Stimulated activated CD8-positive, alpha-beta memory T cell treated with anti-CD3 and anti-CD28 coated beads, Interleukin-4, amount 100 ng/mL, for 1 hour (primary cell): ENCODE measurements at places on chromosomes 2 and 18.

GRCh38 chr2:73852020-73852419, 23.3 kb downstream of the STAMBP start:
- DNase-seq = no peak

DNA sequence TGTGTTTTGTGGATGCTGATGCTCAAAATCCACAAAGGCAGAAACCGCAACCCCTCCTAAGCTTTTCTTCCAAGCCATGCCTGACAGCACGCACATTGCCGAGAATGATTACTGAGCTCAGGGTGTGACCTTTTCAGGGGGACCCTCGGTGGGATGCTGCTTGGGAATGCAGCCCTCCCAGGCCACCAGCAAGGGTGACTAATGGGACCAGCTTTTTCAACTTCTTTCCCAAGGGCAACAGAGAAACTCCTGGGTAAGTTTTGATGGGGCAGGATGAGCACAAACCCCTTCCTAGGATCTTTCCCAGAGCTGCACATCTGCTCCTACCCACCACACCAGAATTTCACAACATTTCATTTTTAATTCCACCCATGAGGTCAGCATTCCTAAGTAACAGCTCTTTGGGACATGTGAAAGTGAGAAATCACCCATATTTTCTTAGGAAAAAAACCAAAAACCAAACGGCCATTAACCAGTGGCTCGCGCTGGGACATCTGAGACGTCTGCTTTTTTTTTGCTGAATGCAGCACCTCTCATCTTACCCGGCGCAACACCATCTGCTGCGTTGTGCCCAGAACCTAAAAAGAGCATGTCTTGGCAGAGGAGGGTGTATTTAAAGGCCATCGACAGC, 119.0 kb downstream of the ARL4C start:
- DNase-seq = no peak

- no peak for DNase-seq
These were observed 669.0 kb upstream of the CDH7 start for GRCh38 chr18:65081786-65082185.

DNA sequence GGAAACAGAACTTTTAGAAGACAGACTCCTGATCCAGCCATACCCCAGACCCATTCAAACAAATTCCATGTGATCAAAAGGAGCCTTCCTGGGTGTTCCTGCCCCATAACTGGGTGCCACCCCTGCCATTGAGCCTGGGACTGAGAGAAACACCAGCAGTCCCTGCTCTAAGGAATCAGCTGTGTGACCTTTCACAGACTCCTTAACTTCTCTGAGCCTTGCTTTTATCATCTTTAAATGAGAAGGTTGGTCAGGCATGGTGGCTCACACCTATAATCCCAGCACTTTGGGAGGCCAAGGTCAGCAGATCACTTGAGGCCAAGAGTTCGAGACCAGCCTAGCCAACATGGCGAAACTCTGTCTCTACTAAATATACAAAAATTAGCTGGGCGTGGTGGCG, 20.6 kb downstream of the CIDEA start:
- DNase-seq = no peak

GRCh38 chr2:216192181-216192580, 83.0 kb downstream of the XRCC5 start:
- no peak for DNase-seq

GRCh38 chr18:24488824-24489493, 28.5 kb downstream of the HRH4 start:
- no peak for DNase-seq

GRCh38 chr2:21467280-21467818, 343.6 kb downstream of the TDRD15 start:
- DNase-seq = no peak

- no peak for DNase-seq
These were observed 44.7 kb downstream of the PDK1 start for GRCh38 chr2:172600557-172601008.

DNA sequence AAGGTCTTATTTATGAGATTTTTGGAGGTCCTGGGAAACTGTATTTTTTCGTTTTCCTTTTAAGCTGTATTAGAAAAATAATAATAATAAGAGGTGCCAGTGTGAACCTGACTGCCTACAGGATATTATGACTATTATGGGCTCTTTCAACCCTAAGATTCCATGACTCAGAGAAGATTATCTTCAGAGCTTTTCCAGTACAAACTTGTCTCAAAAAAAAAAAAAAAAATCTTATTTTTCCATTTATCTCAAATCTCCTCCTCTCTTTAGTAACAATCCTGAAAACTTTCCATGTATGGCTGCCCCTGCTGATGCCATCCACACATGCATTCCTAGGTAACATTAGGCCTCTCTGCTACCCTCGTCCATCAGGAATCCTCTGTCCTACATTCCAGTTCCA, 36.7 kb upstream of the RPE start:
- DNase-seq = no peak

DNA sequence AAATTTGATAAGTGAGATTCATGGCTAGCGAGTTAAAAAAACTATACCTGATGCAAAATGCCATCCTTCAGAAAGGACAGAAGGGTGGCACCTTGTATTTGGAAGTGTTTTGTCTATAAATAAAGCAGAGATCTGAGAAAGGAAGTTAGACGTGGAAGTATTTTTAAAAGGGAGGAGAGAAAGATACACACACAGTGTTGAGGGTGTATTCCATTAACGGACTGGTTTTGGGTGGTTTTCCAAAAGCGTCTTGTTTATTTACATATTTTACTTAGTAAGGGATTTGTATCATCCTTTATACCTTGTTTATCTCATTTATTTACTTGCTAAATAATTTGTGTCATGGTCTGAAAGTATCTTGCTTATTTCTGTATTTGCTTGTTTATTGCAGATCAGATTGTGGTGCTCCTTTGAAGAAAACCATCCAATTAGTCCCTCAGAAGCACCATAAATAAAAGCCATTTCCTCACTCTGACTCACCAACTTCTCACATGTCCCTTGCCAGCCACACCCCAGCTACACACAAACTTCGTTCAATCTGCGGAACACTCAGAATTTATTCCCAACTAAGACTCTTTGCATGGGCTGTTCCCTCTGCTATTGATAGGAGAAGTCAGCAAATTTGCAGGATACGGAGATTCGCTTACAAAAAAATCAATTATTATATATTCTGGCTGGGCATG, 90.8 kb downstream of the FAM124B start:
- DNase-seq = no peak

DNA sequence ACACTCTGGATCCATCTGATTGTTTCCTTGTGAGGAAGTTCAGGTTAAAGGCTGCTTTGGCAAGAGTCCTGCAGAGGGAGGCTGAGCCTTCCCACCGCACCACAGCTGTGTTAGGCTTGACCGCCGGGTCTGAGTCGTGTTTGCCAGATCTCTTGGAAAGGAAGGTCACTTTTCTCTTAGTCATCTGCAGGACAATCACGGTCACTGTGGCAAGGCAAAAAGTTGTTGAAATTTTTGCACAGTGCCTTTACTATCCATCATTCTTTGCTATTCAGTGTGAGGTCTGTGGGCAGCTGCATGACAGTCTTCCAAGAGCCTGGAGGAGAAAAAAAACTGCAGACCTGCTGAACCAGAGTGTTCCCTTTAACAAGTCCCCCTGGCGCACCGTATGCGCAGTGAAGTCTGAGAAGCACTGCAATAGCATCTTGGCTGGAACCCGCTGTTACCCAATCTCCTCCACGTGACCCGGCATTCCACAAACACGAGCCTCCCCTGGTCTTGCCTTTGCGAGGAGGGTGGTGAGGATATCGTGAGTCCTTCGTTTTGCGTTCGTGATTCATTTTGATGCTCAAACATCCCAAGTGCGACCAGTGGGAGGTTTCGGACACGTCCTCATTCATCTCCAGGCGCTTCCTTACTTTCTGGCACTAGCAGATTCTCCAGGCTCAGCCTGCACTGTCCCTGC, 23.0 kb downstream of the BIN1 start:
- DNase-seq = no peak

DNA sequence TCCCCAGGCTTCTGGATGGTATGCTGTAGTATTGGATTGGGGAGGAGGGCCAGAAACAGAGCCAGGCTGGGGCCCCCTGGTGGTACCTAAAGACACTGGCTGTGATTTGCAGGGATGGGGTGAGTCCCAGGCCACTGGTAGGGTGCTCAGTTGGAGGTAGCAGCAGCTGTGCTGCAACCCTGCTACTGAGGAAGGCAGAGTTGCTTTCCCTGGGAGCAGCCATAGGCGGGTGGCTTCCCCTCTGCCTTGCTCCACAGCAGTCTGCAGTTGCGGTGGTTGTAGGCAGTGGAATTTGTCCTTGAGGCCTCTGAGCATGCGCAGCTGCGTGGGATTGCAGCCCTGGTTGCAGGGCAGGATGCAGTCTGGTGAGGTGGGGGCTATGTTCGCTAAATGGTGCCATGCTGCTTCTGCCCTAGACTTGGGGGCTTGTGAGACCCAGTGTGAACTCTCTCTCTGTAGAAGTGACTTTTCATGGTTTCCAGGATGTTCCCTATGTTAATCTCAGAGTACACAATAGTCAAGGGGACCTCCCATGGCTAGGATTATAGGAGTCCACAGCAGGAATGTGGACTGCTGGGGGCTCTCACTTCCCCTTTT, 443.5 kb downstream of the XIRP2 start:
- no peak for DNase-seq

DNA sequence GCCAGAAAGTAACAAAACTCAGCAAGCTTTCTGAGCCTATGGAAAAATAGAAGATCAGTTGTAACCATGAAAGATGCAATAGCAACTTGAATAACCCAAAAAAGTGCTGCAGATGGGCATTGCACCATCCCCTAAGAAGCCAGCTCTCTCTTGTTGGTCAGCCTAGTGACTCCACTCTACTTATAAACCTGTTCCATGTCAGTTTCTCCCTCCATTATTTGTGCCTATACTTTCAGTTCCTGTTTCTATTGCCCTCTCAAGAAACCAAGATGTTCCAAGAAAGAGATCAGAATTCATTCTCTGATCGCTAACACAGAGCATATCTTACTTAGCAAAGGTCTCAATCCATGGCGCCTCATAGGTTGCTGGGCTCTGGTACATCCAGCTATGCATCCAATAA, 170.3 kb upstream of the MAP2 start:
- no peak for DNase-seq

DNA sequence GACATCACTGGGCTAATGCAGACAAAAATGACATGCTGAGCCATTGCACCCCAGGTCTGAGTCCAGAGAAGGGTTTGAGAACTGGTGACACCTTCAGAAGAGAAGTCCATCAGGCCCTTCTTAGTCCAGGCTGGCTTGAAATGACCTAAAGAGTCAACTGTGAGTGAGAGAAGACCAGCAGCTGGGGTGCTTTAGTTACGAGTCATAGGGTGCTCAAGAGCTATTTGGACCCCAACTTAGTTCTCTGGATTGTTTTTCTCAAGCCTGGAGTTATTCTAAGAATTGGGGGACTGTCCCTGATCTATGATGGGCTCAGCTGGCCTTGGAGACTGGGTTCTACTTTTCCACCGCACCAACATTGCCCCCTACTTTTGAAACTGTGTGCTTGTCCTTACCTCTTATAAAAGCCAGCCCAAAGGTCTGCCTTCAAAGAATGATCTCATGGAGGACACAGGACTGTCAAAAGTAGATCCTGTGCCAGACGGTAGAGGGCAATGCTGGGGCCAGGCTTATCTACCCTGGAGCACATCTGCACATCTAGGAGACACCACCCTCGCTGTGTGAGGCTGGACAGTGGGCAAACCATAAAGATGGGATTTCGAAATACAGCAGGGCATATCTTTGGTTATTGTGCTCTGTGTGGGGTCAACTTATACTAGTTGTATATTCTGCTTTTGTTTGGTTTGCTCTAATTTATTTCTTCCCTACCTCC, 333.0 kb upstream of the SLC14A2 start:
- DNase-seq = no peak

DNA sequence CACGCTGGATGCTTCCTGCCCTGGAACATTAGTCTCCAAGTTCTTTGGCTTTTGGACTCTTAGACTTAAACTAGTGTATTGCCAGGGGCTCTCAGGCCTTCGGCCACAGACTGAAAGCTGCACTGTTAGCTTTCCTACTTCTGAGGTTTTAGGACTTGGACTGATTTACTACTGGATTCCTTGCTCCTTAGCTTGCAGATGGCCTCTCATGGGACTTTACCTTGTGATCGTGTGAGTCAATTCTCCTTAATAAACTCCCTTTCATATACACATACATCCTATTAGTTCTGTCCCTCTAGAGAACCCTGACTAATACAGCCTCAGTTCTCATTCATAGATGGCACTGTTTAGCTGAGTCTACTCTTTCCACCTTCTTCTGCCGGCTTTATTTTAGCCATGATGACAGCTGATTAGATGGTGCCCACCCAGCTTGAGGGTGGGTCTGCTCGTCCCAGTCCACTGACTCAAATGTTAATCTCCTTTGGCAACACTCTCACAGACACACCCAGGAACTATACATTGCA, 389.1 kb downstream of the NYAP2 start:
- no peak for DNase-seq

DNA sequence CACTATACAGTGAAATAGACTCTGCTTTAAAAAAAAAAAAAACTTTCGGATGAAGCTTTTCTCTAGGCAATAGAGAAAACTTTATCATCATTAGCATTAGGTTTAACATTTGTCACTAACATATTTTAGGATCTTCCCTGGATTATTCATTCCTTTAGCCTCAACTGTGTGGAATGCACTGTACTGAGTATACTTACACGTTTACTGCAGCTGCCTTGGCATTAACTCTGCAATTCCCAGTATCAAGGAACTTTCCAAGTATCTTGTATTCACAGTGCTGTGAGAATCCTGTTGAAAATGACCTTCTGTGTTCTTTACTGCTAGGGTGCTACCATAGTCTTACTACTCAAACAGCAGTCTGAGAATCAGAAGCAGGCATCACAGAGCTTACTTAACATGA, 328.2 kb upstream of the COL3A1 start:
- no peak for DNase-seq

- no peak for DNase-seq
These were observed 404.9 kb downstream of the CPS1 start for GRCh38 chr2:210961249-210961648.

DNA sequence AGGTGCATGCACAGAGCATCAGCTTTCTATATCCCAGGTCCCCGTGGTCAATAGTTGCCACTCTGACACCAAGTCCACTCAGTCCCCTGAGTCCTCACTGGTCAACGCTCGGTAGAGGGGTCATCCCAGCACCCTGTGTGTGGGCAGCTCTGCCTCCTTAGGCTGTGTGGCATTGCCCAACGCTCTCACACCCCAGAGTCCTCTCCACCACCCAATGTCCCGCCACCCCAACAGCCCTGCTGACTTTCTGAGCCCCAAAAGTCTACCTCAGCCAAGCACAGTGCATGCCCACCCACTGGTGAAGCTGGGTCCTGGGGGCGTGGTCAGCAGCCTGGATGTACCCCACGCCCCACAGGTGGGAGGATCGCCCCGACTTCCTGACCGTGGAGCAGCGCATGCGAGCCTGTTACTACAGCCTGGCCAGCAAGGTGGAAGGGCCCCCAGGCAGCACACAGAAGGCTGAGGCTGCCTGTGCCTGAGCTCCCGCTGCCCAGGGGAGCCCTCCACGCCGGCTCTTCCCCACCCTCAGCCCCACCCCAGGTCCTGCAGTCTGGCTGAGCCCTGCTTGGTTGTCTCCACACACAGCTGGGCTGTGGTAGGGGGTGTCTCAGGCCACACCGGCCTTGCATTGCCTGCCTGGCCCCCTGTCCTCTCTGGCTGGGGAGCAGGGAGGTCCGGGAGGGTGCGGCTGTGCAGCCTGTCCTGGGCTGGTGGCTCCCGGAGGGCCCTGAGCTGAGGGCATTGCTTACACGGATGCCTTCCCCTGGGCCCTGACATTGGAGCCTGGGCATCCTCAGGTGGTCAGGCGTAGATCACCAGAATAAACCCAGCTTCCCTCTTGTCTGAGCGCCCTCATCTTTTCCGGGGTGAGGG, 25.9 kb downstream of the ZAP70 start:
- no peak for DNase-seq
